ENCODE measurements at places on chromosomes 4 and X.

- DNase-seq = no peak
These were observed 691.5 kb downstream of the KCTD8 start for GRCh38 chr4:43757147-43757546.

DNA sequence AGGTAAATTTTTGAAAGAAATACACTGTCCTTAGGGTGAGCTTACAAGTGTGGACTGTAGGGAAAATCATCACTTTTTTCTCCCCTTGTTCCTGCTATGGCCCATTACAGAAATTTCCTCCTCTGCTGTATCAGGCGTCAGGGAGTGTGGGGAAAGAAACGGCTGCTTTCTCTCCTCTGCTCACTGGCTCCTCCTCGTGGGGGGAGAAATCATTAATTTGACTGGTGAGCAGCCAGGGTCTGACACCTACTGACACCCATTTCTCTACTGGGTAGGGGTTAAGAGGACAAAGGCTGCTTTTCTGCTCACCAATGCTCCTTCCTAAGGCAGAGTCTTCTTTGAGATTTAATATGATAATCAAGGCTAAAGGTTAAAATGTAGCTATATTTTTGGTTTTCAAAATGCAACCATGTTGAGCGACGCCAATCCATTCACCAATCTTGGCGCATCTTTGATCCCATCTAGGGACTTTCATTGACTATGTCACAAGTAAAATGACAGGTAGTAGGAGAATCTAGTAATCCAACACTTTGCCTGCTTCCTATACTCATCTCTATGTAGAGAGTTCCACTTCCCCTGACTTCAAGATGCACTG, 25.1 kb downstream of the SETD7 start:
- DNase-seq = peak; percentile 72

GRCh38 chrX:109475174-109475891, 6.6 kb downstream of the GUCY2F start:
- no peak for DNase-seq

DNA sequence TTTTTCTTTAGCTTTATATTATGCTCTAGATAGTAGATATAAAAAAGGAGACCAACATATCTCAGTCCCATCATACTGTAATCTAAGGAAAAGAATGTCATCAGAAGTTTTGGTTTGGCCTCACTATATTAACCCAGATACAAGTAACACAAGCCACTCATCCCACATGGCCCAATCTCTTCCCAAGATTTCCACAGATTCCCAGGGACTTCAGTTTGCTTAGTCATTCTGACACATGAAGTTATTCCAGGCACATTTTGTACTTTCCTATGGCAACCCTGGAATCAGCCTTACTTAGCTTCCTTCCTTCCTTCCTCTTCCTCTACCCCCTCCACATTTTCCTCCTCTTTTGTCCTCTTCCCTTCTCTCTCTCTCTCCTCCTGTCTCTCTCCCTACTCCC, 21.7 kb upstream of the DCLK2 start:
- no peak for DNase-seq

- no peak for DNase-seq
These were observed 318.6 kb downstream of the LDB2 start for GRCh38 chr4:16579866-16580265.

- no peak for DNase-seq
These were observed 4.8 kb upstream of the SCOC start for GRCh38 chr4:140368686-140369085.

All from CD4-positive, alpha-beta T cell treated with Interleukin-10 for 1 hour (primary cell).